ENCODE measurements at places on chromosomes 7 and 10. TPM values are rescaled to one million over a fixed set of nuclear protein-coding genes. Genes with fewer than 3 reads are reported as not detected.
A peak's percentile ranks its signal among the peaks of the same experiment; 100 is the strongest.

LRRC4 gene
- 0.16 TPM for total RNA-seq

GRCh38 chr7:816751-817671 lies 15.3 kb upstream of the SUN1 start:
- H3K36me3 ChIP-seq, result peaks cover 11% of the 10 kb centered on the region
- H3K4me1 ChIP-seq, result peaks cover 68% of the 10 kb centered on the region
- no peaks in the 10 kb centered on the region for H3K27me3 ChIP-seq
- H3K4me3 ChIP-seq, result peak overlapping the region; percentile 90
- peak overlapping the region; percentile 84 for H3K27ac ChIP-seq
- peak; percentile 37 for DNase-seq

AEBP1 gene
- 17.4 TPM for total RNA-seq

GRCh38 chr10:102261842-102262241 lies 16.5 kb downstream of the GBF1 start:
- DNase-seq, result no peak
- H3K27ac ChIP-seq, result no peak overlapping the region
- no peaks in the 10 kb centered on the region for H3K27me3 ChIP-seq
- peaks cover 6% of the 10 kb centered on the region for H3K4me1 ChIP-seq
- no peak overlapping the region for H3K4me3 ChIP-seq

ATRNL1 gene
- total RNA-seq, result 1.2 TPM

DNA sequence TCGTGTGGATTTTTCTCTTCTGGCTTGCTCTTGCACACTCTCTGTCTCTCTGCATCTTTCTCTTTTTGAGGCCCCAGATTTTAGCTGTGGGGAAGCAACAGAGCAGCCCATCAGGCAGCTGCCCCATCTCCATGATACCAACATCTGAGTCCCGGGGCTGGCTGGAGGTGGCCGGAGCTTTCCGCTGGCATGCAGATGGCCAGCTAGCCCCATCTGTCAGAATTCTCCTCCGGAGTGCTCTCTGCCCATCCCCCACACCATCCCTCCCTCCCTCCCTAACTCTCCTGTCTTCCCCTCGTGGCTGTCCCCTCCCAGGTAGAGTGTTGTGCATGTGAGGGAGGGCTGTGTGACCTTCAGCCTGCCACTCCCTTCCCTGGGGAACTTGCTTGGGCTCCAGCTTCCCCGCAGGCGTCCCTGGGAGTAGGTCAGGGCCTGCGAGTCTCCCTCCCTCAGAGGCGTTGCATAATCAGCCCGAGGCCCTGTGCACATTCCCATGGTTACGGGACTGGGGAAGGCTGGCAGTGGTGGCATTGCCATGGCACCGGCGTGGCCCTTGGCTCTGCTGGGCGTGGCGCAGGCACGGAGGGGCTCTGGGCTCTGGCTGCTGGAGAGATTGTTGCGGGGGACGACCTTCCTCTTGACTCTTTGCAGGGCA lies 24.7 kb downstream of the GHRHR start:
- H3K4me3 ChIP-seq, result no peak overlapping the region
- no peak for DNase-seq
- H3K27ac ChIP-seq, result no peak overlapping the region
- H3K4me1 ChIP-seq, result peaks cover 2% of the 10 kb centered on the region
- peaks cover 27% of the 10 kb centered on the region for H3K27me3 ChIP-seq

SDHAF3 gene
- total RNA-seq, result 20.6 TPM

DNA sequence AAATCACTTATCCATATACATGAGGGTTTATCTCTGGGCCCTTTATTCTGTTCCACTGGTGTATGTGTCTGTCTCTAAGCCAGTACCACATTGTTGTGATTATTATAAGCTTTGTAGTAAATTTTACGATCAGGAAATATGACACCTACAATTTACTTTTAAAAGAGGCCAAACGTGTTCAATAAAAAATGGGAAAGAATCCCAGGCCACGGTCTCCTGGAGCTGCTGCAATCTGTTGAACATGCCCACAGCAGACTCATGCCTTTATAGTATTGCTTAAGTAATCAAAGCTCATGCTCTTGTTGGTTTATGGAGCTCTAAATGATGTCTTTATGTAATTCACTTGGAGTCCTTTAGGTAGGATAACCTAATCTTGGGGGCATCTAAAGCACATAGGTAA lies 273.0 kb downstream of the ZMYND11 start:
- H3K4me1 ChIP-seq, result peaks cover 2% of the 10 kb centered on the region
- peaks cover 9% of the 10 kb centered on the region for H3K27me3 ChIP-seq
- H3K4me3 ChIP-seq, result no peak overlapping the region
- no peak for DNase-seq
- no peaks in the 10 kb centered on the region for H3K36me3 ChIP-seq

DNA sequence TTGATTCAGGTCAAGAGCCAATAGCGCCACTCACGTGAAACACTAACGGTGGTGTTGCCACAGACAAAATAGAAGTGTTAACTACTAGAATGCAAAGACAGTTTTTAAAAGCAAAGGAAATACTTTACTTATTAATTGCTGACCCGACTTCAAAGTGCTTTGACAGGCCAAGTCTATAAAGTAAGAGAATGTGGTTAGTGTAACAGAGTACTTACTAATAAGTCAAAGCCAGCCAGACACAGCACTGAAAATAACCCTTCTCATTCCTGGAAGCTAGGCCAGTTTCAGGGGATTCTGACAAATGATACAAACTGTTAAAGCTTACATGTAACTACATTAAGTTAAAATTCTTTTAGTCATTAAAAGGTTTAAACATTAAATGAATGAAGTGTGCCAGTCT lies 50.3 kb downstream of the ENO4 start:
- H3K4me3 ChIP-seq, result no peak overlapping the region
- no peak for DNase-seq
- no peaks in the 10 kb centered on the region for H3K36me3 ChIP-seq

DNA sequence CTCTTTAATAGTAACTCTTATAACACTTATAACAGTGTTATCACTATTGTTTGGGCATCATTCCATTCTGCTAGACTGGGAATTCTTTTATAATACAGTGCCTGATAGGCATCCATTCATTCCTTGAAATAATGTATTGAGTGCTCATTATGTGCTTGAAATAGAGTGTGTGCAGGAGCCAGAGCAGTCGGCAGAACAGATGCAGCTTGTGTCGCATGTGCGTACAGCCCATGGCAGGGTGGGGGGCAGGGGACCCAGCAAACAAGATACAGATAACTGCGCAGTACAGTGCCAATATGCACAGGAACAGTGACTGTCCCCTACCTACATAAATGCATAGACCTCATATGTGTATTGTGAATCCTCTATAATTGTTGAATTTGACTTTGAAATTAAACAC lies 99.3 kb downstream of the KAT6B start:
- H3K27ac ChIP-seq, result no peak overlapping the region
- H3K4me1 ChIP-seq, result peaks cover 21% of the 10 kb centered on the region
- H3K27me3 ChIP-seq, result no peaks in the 10 kb centered on the region
- H3K4me3 ChIP-seq, result no peak overlapping the region

DNA sequence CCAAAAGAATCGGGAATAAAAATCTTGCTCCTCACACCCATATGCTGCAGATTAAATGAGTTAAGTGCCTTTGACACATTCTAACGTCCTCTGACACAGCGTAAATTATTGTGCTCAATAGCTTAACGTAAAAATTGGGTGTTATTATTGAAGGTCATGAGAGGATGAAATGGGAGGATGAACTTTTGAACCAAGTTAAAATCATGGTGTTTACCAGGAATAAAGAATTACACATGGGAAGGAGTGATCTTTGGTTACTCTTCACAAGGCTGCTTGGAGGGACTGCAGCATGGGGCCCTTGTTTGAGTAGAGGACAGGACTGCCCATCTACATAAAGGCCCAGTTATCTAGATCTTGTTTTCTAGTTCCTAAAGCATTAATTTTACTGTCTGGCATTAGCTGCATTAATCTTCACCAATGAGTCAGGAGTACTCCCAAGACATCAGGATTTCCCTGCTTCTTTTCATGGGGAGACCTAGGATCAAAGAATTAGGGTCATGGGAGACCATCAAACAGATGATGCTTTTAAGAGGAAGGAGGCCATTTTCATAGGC lies 84.9 kb upstream of the PRR15 start:
- H3K27me3 ChIP-seq, result no peaks in the 10 kb centered on the region
- DNase-seq, result no peak
- H3K4me3 ChIP-seq, result no peak overlapping the region
- H3K36me3 ChIP-seq, result no peaks in the 10 kb centered on the region

MCM10 gene
- 3.7 TPM for total RNA-seq

MSANTD7 gene
- 16.5 TPM for total RNA-seq

GPNMB gene
- total RNA-seq, result 1.1 TPM
